ENCODE measurements at places on chromosomes 12 and 14.
A peak's percentile ranks its signal among the peaks of the same experiment; 100 is the strongest.

DNA sequence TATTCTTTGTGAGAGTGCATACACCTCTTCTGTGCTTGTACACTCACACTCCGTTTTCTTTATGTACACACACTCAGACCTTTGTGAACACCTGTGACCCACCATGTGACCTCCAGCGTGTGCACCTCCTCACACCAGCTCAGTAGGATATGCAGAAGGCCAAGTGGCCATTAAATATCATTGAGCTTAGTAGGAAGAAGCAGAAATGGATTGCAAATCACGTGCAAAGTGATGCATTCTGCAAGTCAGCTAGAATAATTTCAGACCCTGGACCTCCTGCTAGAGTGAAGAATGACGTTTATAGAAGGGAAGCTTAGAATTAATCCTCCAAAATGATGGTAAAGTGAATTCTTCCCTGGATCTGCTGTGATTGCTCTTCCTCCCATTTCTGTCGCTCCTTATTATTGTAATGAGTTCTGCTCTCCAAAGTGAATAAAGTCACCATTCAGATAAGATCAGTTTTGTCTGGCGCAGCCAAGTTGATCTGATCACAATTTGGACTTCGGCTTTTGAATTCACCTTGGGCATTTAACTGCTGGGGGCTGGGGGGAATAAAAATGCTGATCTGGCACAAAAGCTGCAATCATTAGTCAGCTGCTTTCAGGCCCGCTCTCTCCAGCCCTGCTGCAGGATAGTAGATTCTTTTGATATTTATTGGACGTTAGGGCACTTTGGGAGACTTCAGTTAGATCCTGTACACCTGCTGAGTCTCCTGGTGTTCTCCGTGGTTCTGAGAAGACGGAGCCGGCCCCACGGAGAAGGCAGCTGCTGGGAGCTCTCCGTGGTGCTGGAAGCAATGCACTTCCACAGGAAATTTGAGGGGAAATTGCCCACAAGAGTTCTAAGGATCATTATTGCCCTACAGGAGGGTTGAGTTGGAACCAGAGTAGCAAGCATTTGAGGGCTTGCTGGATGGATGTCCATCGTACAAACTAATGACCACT lies 12.4 kb upstream of the NRXN3 start:
- no peak for DNase-seq

GRCh38 chr14:101959277-101959676 lies 5.1 kb upstream of the DYNC1H1 start:
- DNase-seq, result no peak

DNA sequence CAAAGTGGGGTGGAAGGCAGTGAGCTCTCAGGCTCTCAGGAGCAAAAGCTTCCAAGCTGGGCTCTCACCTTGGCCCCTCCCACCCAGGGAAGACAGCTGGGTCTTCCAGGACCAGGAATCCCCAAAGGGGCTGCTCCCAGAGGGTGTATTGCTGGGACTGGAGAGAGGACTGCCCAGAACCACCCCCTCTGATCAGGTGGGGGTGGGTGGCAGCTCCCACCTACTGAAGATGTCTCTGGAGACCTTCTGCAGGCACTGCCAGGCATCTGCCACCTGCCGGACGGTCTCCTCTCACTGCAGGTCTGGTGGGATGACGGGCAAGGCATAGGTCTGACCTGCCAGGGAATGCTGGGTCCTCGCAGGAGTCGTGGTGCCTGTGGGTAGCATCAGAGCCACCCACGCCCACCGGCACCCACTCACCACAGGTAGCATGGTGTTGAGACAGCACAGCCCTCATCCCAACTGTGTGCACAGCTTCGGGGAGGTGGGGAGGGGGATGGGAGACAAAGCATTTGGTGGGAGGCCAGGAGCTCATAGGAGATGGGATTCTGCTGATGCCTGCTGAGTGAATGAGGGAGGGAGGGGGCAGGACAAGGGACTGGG lies 103.2 kb downstream of the SINHCAF start:
- no peak for DNase-seq

GRCh38 chr12:121826318-121827150 lies 22.7 kb downstream of the SETD1B start:
- no peak for DNase-seq

- no peak for DNase-seq
These were observed 109.5 kb downstream of the PAX9 start for GRCh38 chr14:36771028-36771640.

GRCh38 chr12:109085590-109085989 lies 7.7 kb downstream of the ALKBH2 start:
- no peak for DNase-seq

GRCh38 chr14:103512701-103513611 lies 9.7 kb downstream of the CKB start:
- DNase-seq, result peak; percentile 54

- no peak for DNase-seq
These were observed 21.8 kb downstream of the PLXNC1 start for GRCh38 chr12:94169966-94170689.

DNA sequence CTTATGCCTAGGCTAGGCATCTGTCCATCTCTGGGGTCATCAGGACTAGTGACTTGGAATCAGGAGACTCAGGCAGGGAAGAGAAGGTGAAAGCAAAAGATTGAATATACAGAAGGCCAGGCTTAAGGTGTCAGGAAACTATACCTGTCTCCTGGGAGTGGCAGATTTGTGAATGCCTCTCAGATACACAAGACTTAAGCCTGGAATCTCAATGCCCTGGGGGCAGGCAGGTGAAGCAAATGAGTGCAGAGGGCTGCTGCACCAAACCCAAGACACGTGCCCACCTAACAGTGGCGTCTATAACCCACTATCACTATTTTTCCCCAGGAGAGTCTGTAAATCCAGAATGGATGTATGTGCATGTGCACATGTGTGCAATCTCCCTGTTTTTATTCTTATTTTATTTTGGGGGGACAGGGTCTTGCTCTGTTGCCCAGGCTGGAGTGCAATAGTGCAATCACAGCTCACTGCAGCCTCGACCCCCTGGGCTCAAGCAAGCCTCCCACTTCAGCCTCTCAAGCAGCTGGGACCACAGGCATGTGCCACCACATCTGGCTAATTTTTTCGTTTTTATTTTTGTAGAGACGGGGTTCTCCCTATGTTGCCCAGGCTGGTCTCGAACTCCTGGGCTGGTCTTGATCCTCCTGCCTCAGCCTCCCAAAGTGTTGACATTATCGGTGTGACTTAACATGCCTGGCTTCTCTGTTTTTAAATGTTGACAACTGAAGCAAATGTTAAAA lies 31.9 kb upstream of the FOS start:
- DNase-seq, result no peak

- DNase-seq, result no peak
These were observed 6.8 kb downstream of the WDHD1 start for GRCh38 chr14:55019968-55020554.

GRCh38 chr14:66496188-66496807 lies 10.1 kb downstream of the CCDC196 start:
- no peak for DNase-seq

- no peak for DNase-seq
These were observed 76.6 kb downstream of the HSPB8 start for GRCh38 chr12:119255314-119255713.

GRCh38 chr12:51820526-51821439 lies 27.7 kb downstream of the FIGNL2 start:
- no peak for DNase-seq

- DNase-seq, result no peak
These were observed 71.1 kb downstream of the FUT8 start for GRCh38 chr14:65483647-65484046.

DNA sequence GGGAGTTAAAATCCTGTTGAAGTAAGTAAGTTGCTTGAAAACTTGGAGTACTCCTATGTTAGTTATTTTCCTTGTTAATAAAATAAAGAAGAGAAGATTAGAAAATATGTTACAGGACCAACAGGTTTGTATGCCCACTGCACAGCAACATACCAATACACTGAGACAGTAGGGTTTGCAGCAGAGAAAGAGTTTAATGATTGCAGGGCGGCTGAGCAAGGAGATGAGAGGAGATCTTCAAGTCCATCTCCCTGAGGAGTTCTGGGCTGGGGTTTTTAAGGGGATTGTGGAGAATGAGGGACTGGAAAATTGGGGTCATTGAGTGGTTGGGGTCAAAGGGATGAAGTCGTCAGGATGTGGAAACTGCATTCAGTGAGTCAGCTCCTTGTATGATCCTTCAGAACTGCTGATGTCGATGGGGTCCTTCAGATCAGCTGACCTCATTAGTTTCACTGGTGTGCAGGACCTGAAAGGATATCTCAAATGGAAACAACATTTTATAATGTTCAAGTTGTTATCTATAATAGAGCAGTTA lies 4.3 kb upstream of the HSD17B6 start:
- DNase-seq, result no peak

- no peak for DNase-seq
These were observed 220.6 kb upstream of the RGS6 start for GRCh38 chr14:71711619-71712018.

DNA sequence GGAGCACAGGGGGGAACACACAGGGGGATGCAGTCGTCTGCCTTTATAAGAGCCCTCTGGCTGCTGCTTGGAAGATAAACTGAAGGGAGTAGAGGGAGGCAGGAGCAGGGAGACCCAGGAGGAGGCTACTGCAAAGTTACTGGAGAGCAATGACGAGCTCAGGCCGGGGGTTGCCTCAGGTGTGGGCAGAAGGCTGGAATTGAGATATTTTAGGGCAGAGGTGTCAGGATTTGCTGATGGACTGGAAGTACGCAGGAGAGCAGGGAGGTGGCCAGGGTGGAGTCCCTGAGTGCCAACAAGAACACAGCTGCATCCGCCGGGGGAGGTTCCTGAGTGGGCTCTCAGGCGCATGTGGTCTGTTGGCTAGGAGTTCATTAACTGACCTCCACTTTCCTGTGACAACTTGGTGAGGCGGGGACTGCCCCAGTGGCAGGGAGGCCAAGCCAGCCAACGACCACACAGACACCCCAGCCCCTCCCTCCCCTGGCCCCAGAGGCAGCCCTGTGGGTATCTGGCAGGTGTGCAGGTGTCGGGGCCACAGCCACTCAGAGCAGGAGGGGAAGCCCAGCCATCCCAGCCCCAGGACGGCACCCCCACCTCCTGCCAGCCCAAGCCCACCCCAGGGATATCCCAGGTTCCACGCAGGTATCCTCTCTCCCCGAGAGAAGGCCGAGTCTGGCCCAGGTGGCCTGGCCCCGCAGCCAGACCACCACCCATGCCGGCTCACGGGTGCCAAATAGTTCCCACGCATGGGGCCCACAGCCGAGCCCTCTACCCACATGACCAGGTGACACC lies 85.4 kb downstream of the NCOR2 start:
- no peak for DNase-seq

DNA sequence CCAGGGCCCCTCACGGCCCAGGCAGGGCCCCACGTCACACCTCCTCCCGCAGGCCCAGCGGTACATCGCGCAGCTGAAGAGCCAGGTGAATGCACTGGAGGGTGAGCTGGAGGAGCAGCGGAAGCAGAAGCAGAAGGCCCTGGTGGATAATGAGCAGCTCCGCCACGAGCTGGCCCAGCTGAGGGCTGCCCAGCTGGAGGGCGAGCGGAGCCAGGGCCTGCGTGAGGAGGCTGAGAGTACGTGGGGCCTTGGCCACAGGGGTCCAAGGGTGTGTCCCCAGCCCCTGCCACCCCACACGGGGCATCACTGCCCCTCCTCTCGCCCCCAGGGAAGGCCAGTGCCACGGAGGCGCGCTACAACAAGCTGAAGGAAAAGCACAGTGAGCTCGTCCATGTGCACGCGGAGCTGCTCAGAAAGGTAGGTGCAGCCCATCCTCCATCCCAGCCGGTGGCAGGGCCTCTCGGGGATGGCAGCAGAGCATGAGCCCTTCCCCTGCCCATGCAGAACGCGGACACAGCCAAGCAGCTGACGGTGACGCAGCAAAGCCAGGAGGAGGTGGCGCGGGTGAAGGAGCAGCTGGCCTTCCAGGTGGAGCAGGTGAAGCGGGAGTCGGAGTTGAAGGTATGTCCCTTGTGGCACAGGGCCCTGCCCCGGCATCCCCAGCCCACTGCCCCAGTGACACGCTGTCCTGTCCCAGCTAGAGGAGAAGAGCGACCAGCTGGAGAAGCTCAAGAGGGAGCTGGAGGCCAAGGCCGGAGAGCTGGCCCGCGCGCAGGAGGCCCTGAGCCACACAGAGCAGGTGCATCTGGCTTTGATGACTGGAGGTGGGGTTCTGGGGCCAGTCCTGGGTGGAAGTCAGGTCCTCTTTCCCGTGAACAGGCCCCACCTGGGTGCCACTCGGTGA lies 20.9 kb downstream of the HIP1R start:
- DNase-seq, result no peak

- DNase-seq, result no peak
These were observed 443.6 kb upstream of the SYT1 start for GRCh38 chr12:78420991-78421390.

- DNase-seq, result no peak
These were observed 50.9 kb upstream of the PKP2 start for GRCh38 chr12:32947206-32948067.

GRCh38 chr12:66375560-66375959 lies 73.3 kb downstream of the HELB start:
- DNase-seq, result no peak

GRCh38 chr14:32513571-32514009 lies 184.5 kb downstream of the AKAP6 start:
- DNase-seq, result no peak

GRCh38 chr14:62308316-62308715 lies 546.1 kb downstream of the SNAPC1 start:
- no peak for DNase-seq

GRCh38 chr14:58733451-58734208 lies 95.9 kb downstream of the DACT1 start:
- no peak for DNase-seq

DNA sequence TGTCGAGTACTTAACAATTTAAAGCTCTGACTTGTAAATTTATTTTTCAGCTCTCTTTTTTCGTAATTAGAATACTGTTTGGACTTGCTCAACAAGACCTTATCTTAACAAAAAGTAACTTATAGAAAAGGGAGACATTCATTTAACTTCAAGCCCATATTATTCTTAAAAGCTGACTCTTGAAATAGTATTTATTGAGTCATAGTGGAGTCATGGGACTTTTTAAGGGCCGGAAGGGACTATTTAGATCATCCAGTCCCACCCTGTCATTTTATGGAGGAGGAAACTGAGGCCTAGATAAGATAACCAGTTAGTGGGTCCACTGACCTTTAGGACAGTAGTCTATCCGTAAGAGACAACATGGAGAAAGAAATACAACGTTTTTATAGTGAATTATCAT lies 1.5 kb downstream of the RAP1B start:
- peak; percentile 45 for DNase-seq

DNA sequence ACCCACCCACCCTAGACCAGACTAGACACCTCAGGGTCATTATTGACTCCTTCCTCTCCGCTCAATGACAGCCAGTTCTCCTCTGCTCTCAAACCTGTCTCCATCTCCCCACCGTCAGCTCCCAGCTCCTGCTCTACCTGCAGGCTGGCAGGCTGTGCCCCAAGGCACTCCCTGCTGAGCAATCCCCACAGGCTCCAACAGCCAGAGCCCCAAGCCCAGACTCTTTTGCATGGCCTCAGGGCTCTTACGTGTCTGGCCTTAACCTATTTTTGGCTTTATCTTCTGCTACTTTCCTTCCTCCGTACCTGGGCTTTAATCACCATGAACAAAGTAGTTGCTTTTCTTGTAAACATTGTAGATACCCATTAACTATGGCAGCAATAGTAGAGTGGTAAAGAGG lies 162.9 kb upstream of the PRMT8 start:
- DNase-seq, result no peak

All from hematopoietic multipotent progenitor cell treated with erythropoietin and hydrocortisone succinate and interleukin-3 and kit ligand, for 17 days (in vitro differentiated cells).